ENCODE measurements at places on chromosomes 5 and 9.

DNA sequence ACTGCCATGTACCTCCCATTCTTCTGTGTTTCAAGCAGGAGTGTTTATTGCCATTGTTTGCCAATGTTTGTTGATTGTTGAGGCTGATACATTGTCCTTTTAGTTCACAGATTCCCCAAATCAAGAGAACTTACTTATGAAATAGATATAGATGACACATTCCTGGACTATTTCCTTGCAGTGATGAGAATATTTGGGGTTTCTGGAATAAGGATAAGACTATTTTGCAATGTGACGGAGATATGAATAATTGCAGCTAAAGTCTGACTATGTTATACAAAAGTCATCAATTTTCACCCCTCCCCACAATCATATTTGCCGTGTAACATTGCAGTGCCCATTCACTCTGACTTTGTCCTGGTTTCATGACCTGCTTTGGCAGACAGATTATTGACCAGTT lies 460.8 kb downstream of the CDH10 start:
- DNase-seq = no peak

DNA sequence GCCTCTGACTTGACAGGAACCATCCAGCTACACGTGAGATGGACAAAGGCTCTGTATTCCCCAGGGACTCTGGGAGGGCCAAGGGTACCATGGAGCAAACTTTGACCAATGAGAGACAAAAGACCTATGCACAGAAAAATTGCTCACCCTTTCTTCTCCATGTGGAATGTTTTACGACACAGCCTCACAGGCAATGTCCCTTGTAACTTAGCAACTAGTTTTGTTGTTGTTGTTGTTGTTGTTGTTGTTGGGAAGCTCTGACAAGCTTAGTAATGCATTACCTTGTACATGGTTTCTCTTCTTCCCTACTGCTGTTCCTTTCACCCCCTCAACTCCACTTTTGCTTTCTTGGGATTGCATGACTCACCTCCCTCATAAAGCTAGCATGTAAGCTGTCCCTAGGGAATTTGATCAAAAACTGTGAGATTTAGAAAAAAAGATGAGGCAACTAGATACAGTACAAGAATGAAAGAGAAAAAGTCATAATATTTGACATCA lies 550.9 kb downstream of the RAB3C start:
- DNase-seq = peak; percentile 89

DNA sequence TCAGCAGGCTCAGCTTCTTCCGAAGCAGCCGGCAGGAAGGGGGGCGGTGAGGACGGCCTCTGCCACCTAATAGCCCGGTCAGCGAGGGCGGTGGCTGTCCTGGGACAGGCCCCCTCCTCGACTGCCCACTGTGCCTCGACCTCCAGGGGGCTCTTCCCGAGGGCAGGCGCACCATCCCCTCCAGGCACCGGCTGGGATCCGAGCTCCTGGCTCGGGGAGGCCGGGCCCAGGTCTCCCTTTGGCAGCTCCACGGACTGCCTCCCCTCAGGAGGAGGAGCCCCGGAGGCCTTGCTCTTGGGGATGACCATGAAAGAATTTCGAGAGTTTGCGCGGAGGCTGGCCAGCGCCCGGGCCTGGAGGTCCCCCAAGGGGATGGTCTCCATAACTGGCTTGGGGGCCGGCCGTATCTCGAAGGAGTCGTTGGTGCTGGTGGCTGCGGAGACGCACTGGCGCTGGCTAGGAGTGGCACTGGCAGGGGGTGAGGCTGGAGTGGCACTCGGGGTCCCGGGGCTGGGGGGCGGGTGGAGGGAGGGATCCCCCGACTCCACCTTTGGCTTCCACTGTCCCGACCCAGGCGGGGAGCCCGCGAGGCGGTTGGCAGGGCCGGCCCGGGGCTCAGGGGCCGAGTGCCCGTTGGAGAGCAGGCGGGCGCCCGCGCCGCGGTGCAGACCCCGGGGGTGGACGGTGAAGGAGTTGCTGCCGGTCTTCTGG lies 975 bp downstream of the TPRN start:
- no peak for DNase-seq

DNA sequence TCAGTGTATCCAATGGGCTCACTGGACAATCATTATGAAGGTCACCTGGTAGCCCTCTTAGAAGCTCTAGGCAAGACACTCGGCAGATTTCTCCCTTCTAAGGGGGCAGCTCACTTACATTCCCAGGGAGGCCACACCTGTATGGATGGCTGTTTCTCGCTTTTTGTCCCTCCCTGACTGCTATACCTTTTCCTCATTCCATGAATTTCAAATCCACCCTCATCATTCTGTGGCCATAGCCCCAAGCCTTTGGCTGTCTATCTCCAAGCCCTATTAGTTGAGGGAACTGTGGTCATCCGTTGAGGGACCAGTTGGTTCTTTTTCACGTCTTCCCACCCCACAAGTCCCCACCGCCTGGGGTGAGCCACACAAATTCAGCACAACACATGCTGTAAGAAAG lies 85.0 kb upstream of the RARS1 start:
- no peak for DNase-seq

- no peak for DNase-seq
Observed at GRCh38 chr9:135065151-135065550, 22.3 kb upstream of the OLFM1 start.

GRCh38 chr5:108728566-108729241 lies 19.0 kb upstream of the FER start:
- no peak for DNase-seq

- no peak for DNase-seq
Observed at GRCh38 chr5:107919361-107919760, 248.6 kb upstream of the EFNA5 start.

- DNase-seq = no peak
Observed at GRCh38 chr5:170540271-170540670, 36.5 kb downstream of the KCNIP1 start.

DNA sequence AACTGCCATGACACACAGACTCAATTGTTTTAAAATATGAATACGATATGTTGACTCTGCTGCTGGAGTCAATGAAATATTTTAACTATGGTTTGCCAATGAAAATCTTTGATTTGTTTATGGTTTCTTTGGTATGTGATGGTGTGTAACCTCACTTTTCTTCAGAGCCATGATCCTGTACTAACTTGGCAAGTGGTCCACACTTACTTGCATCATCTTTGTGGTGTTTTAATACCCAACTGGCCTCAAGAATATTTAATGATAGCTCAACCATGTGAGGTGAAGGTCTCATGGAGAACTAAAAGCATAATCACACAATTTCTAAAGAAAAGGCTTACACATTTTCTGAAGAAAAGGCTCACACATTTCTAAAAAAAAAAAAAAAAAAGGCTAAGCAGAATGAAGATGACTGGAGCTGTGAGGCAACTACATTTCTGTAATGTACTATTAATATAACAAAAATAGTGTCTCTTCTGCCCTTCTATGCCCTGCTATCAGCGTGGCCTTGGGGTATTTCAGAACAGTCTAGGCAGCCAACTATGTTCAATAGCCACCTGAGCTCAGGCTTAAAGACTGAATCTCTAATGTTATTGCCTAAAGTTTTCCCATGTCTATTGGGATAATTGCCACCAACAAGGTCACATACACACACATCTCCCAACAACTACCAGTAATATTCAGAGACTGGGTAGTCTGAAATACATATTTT lies 395.0 kb downstream of the MLLT3 start:
- DNase-seq = no peak

- no peak for DNase-seq
Observed at GRCh38 chr5:89827960-89828359, 581.6 kb downstream of the CETN3 start.

DNA sequence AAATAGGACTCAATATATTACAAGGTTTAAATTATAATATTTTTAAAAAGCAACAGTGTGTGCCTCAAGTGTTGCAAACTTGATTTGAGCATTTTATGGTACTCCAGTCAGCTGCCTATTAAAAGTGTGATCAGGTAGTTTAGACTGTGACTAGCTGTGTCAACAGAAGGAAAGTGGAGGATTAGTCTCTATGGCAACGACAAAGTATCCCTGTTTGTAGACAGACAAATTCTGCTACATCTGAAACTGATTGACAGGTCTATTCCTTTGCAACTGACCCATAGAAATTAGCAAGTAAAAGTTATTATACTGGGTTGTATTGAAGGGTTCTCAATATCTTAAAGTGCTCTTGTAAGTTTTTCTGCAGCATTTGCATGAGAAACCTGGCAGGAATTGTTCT lies 249.8 kb upstream of the ARRDC3 start:
- no peak for DNase-seq

DNA sequence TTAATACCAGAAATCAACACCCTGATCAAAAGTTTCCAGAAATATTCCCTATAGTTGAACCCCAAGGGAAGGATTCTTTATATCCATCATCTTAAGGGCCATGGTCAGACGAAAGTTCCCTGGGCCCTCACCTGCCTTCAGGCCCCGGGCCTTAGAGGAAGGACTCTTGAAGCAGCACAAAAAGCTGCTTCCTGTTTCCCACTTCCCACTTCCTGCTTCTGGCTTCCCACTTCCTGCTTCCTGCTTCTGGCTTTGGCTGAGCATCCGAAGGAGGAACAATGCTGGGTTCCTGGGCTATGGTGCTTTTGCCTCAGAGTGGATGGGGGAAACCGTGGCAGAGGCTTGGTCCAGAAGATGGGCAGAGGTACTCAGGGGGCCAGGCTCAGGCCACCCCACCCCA lies 25.8 kb upstream of the DAP start:
- DNase-seq = no peak

- DNase-seq = no peak
Observed at GRCh38 chr5:75952963-75953362, 130.2 kb upstream of the SV2C start.

DNA sequence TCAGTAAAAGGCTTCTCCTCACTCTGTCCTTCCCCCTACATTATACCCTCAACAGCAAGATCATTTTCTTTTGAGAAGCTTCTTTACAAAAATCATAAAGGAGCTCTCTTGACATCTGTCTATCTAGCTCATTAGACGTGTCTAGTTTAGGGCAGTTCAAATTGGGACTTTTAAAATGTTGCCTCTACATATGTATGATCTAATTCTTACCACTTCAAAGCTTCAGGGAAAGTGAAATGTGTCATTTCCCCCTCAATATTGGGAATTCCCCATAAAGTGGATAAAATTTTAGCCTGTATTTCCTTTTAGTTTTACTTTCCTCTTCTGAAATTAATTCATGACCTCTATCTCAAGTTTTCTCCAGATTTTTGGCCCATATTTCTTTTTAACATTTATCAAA lies 323.7 kb downstream of the ARRDC3 start:
- no peak for DNase-seq

DNA sequence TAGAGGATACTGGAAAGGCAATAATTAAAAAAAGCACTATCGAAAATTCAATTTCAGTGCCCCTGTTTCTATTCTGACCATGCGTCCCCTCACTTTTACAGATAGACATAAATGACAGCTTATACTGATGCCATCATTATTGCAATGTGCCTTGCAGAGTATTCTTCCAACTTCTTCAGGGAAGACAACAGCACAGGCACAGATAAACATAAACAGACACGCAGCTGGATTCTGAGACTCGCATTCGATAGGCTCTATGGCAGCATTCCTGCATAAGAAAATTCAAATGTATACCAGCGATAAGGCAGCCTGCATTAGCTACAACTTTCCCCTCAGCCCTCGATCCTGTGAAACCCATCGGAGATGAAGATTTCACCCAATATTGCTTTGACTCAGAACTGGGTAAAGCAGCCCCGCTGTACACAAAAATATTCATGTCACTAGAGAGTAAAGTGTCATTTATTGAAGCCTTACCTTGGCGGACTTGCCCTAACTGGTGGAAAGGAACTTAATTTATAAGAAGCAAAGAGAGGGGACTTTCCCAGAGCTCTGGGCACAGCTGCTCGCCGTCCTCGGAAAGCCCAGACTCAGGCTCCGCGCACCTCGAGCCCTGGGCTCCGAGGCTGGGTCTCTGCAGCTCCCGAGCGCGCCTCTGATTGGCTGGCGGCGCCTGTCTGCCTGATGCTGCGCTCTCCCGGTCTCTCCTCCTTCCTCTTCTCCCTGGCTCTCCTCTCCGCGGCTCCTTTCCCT lies at the start of gene CDH18:
Gene CDH18, minus strand, starts transcription at position 589 of the 750 bp plus-strand sequence. CDS start 149,214 bp downstream, outside the sequence.
- no peak for DNase-seq

- DNase-seq = no peak
Observed at GRCh38 chr5:13659391-13659790, 285.1 kb downstream of the DNAH5 start.

DNA sequence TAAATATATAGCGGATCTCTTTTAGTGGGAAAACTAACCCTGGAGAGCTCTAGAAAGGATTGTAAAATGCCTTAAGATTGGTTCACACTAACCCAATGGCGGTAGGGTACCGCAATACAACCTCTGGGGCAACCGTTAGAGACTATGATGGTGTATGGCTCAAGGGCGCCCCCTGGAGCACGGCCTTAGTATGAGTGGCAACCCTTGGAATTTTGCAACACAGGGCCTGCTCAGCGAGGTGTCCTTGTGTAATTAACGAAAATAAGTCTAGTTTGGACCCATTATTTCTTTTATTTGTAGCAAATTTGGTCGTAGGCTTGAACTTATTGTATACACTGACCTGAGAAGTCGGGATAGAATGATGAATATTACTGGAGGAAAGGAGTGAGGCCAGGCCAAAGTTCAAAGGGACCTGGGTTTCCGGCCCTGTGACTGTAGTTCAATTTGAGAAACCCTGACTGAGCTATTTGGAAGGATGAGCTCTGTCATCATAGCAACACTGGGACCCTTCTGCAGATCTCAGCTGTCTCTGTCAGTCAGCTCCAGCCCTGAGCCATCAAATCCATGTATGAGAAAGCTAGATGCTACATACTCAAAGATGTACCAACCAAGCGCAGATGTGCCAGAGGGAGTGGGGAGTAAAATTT lies 54.8 kb downstream of the CAMK4 start:
- no peak for DNase-seq

GRCh38 chr9:91783876-91784672 lies 166.0 kb downstream of the ROR2 start:
- no peak for DNase-seq

- no peak for DNase-seq
Observed at GRCh38 chr5:90641528-90641927, 82.9 kb downstream of the ADGRV1 start.

GRCh38 chr5:104800440-104801048 lies 1238.0 kb upstream of the NUDT12 start:
- no peak for DNase-seq

DNA sequence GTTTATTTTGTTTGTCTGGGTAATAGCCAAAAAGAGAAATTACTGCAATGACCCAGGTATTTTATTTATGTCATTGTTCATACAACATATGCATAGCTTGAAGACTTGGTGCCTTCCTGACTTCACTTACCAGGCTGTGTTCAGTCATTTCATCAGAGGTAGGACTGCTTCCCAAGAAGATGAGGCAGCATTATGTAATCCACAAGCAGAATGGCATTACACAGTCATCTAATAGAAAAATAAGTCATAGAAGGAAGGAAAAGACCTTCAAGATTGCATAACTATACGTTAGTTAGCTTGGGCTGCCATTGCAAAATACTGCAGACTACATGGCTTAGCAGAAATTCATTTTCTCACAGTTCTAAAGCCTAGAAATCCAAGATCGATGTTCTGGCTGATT lies 167.5 kb downstream of the NMUR2 start:
- no peak for DNase-seq
